ENCODE measurements at places on chromosomes 1 and 21.
A peak's percentile ranks its signal among the peaks of the same experiment; 100 is the strongest.

DNA sequence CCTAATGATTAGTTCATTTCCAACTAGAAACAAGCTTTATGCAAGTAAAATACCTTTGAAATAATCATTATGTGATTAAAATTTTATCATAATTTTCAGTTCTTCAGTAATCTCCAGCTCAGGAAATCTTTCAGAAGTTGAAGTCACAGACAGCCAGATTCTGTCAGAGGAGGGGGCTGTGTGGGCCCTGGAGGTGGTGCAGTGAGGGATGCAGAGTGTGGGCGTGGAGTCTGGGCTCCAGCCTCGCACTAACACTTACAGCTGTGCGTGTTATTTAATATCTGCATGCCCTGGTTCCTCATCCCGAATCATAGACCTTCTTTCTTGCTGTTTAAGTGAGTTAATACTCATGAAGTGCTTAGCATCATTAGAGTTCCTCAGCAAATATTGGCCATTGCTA is 23.9 kb downstream of the WDR64 start:
- no peak for DNase-seq

DNA sequence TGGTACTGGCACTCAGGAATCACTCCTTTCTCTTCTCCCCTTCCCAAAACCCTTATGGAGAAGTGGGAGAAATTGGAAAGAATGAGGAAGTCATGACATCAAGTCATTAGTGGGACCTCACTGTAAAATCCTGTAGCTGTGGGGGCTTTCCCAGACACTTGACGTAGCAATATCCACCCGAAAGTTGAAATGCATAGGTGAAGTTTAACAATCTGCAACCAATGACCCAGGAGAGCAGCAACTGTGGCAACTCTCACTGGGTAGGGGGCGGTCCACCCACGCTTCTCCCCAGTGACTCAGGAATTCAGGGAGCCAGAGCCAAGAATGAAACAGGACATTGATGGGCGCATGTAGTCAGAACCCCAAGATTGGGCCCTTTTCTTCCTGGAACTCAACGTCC is 27.0 kb downstream of the ABCA4 start:
- no peak for DNase-seq

GRCh38 chr1:93021539-93022134 is 57.4 kb upstream of the MTF2 start:
- peak; percentile 31 for DNase-seq

DNA sequence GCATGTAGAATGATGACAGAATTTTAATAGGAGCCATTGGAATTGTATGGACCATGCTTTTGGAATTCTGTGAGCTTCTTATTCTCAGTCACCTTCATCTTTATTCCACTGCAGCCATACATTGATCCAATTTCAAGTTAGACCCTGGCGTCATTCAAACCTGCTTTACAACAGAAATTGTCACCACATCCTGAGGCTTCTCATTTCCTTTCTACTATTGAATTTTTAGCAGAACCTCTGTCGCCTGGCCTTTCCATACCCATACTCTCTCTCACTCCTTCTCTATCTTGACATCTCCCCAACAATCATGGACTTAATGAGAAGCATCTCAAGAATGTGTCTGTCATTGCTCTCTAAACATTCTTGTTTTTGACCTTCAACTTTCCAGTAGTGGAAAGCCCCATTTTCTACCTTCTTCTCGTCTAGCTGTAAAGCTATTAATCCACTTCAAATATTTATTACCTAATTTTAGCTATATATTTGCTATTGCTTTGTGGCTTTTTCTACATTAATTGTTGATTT is 74.1 kb downstream of the CRB1 start:
- DNase-seq: no peak

GRCh38 chr1:151830055-151830454 is 1.5 kb downstream of the RORC start:
- no peak for DNase-seq

DNA sequence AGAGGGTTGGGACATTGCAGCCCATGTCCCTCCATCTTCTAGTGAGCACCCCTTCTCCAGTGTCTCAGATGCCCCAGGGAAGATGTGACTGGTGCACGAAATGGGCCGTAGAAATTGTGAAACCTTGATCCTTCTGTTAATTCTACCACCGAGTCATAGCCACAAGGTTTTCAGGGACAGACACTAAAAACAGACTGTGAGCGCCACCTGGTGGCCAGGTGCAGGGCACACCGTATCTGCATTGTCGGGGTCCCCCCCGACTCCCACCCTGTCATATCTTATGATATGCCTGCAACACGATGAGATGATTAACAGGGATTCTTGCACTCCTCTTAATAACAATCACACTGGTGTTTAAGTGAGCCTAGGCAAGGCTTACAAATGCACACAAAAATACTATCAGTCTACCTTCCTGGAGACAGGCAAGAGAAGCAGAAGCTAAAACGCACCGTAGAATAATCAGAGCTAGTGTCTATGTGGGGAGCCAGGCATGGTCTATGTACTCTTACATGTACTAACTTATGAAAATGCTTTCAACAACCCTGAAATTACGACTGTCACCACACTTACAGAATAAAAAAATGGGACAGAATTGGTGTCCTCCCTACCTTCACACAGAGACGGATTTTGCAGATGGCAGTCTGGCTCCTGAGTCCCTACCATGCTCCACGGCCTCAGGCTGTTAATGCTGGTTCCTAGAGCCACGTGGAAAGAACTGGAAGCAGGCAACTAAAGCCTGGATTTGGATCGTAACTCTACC is 57.9 kb downstream of the FHAD1 start:
- peak; percentile 31 for DNase-seq

- DNase-seq: no peak
Observed at GRCh38 chr1:16927256-16927655, 5.5 kb downstream of the CROCC start.

DNA sequence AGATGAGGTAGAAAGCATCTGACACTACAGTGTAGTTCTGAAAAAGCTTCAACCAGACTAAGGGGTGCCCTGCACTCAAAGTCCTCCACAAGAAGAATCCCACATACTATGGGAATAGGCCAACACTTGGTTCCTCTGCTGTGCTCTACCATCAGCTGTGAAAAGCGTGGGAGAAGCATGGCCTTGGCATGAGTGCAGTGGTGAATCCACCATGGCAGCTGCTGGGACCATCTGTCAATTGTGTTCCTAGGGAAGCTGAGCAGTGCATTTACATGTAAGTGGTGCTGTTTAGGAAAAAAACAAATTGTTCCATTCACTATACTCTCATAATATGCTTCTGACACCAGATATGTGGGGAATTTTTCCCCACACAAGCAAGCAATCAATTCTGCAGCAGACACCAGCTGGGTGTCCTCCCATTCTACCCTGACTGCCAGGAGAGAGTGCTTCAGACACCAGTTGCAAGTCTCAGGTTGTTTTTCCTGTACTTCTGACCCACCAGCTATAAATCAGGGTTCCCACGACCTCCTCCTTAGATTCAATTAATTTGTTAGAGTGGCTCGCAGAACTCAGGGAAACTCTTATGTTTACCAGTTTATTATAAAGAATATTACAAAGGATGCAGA is 230.8 kb upstream of the CHRM3 start:
- DNase-seq: no peak

DNA sequence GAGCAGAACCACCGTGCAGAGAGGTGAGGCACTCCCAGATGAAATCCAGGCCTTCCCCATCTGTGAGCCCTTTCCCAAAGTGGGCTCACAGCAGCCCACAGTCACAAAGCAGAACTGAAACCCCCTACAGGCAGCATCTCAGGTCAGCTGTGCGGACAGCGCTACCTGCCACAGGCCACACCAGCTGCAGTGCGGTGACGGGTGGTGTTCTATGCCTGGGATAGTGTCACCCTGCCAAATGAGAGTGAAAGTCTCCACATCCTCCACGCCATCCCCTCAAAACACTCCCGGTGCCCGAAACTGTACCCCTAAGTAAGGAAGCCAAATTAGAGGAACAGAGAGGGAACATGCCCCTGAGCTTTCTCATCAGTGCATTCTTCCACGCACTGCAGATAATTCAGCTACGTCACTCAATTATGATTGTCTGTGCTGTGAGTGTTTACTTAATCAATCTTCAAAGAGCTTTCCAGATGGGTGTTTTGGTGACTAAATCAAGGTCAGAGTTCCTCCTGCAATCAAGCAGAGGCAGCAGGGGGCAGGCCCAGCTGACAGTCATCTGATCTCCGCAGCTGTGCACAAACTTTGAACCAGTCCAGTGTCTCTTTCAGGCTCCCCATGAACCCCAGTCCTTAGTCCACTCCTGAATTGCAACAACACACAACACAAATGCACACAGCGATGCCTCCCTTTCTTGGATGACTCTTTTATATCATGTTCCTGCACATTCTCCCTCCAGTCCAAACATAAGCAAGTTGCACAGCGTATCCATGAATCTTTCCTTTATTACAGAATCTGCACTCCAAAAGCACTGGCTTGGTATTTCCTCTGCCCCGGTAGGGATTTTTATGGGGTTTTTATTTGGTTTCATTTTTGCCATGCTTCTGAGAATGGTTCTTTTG is 150.0 kb downstream of the TOMM20 start:
- DNase-seq: peak; percentile 34

- no peak for DNase-seq
Observed at GRCh38 chr1:24181619-24182018, 5.5 kb downstream of the IFNLR1 start.

- DNase-seq: peak; percentile 82
Observed at GRCh38 chr1:37556712-37557196, at the start of gene DNALI1. Gene DNALI1, plus strand, starts transcription at chr1:37556940. Its CDS starts 55 bp downstream, at chr1:37556995.

- DNase-seq: no peak
Observed at GRCh38 chr21:27548486-27548885, 581.6 kb upstream of the ADAMTS5 start.

- DNase-seq: no peak
Observed at GRCh38 chr1:229364207-229365065, 21.6 kb upstream of the CCSAP start.

Measured in SK-N-DZ (cell line).